ENCODE measurements at places on chromosomes 5 and 9. TPM values are rescaled to one million over a fixed set of nuclear protein-coding genes. Genes with fewer than 3 reads are reported as not detected.

The C9orf152 gene
- total RNA-seq: 11.9 TPM

The RAI14 gene
- 20.5 TPM for total RNA-seq

The TRIO gene
- total RNA-seq: 199 TPM

The OR1J2 gene
- total RNA-seq: 6.4 TPM

The SPOCK1 gene
- total RNA-seq: 10.4 TPM

The PDE6A gene
- total RNA-seq: not detected

The FBN2 gene
- total RNA-seq: under 0.01 TPM

The TAF1L gene
- total RNA-seq: not detected

The MED10 gene
- 104 TPM for total RNA-seq

The TEX48 gene
- total RNA-seq: not detected

The OGN gene
- total RNA-seq: 4.6 TPM

The CCNO gene
- 3.8 TPM for total RNA-seq

The SMIM32 gene
- not detected for total RNA-seq

All from stomach (tissue), 19 donors.